ENCODE measurements at places on chromosomes 3 and 15.
A peak's percentile ranks its signal among the peaks of the same experiment; 100 is the strongest.

GRCh38 chr3:124779751-124780191 is 49.5 kb downstream of the UMPS start:
- DNase-seq, result no peak

GRCh38 chr15:24678485-24678884 is 2.9 kb downstream of the NPAP1 start:
- DNase-seq, result no peak

DNA sequence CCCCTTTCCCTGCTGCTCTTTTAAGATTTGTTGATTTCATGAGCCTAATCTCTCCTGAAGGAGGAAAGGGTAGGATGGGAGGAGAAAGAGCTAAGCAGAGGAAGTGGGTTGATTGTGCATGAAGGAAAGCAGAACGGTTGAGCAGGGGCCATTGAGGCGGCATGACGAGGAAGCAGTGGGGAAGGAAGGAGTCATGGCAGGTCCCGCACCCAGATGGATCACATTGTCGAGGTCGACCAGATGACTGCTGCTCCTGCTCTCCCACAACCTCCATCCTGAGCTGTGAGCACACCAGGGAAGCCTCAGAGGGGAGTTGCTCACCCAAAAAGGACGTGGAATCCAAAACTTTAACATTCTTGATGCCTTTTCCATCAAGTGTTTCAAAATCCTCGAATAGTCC is 42.8 kb downstream of the ABTB1 start:
- DNase-seq, result no peak

- no peak for DNase-seq
Observed at GRCh38 chr3:14473411-14473891, 66.7 kb downstream of the GRIP2 start.

- DNase-seq, result no peak
Observed at GRCh38 chr3:194865615-194866014, 179.9 kb downstream of the FAM43A start.

GRCh38 chr15:67760901-67761300 is 64.4 kb upstream of the SKOR1 start:
- DNase-seq, result no peak

GRCh38 chr3:195247086-195247862 is 23.7 kb downstream of the XXYLT1 start:
- no peak for DNase-seq

- no peak for DNase-seq
Observed at GRCh38 chr3:187042874-187043458, 96.3 kb downstream of the RPL39L start.

- DNase-seq, result no peak
Observed at GRCh38 chr15:91534976-91535375, 318.5 kb upstream of the SLCO3A1 start.

DNA sequence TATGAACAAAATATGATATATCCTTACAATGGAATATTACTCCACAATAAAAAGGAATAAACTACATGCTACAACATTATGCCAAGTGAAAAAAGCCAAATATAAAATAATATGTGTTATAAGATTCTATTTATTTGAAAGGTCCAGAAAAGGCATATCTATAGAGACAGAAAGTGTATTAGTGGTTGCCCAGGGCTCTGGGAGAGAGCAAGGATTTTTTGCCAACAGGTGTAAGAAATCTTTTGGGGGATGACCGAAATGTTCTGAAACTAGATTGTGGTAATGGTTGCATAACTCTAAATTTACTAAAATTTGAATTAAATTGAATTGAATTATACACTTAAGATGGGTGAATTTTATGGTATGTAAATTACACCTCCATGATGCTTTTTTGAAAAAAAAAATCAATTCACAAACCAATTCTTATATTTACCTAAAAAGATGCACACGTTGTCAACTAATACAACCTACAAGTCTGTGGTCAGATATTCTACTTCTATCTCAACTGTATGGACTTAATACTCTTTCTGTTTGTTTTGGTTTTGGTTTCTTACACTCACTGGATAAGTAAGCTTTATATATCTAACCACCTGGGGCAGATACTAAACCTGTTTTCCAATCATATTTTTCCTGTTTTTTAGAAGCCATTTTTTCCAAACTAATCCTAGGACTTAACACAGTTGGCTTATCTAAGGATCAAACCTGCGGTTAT is 75.8 kb downstream of the FBN1 start:
- DNase-seq, result no peak

GRCh38 chr3:73101881-73102280 is 40.4 kb downstream of the EBLN2 start:
- no peak for DNase-seq

DNA sequence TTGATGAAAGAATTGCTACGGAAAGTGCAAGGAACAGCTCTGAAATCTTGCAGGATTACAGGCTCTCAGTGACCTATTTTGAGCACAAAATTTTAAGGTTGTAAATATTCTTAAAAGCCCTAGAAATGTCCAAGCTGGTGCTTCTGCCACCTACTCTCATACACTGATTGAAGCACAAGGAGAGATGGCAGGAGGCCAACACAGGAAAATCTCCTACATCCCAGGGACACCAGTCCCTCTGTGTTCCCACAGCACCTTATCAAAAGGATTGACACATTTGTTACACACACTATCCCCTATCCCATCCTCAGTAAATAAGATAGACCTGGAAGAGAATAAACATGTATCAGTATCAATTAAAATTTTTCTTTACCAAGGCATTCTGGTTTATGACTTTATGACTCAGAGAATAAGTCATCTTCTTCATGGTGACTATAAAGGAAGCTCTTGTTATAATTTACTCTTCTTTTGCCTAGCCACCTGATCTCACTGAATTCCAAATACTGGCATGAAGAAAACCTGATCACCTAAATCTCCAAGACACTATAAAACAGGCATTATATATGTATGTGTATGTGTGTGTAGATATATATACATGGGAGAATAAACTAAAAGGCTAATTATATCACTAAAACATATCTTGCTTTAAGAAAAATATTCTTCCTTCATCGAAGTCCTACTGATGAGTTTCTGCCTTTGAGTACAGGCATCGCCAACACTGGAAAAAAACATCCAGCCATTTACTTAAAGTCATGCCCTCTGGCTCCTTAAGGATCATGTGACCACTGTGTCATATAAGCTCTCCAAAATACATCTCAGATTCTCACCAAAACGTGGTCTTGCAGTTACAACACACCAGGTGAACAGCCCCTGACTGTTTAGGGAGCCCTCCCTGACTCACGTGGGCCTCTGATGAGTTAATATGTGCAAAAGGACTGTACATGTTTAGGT is 208.1 kb upstream of the NR2F2 start:
- peak; percentile 16 for DNase-seq

DNA sequence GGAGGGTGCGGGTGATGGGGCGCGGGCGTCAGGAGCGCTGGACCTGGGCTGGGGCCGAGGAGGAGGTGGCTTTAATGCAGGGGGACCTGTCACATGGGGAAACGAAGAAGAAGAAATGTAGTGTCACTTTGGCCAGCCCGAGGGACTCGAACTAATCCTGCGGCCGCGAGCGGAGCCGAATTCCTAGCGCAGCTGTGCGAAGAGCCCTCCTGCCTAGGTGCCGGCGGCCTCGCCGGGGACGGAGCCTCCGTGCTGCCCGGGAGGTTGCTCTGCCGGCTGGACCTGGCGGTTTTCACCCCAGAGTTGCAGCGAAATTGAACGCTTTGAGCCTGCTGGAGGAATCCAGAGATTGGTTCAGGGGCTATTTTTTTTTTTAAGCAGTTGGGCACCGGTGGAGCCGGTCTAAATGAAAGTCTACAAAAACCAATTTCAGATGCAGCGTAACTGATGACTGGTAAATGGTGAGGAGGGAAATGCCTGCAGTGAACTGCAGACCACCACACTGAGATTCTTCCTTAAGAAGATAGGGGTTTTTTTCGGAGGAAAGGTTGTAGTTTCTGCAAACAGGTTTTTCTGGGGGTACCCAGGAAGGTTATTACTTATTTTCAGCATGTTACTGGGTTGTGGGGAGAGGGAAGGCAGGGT is 662 bp downstream of the TMEM108 start:
- no peak for DNase-seq

DNA sequence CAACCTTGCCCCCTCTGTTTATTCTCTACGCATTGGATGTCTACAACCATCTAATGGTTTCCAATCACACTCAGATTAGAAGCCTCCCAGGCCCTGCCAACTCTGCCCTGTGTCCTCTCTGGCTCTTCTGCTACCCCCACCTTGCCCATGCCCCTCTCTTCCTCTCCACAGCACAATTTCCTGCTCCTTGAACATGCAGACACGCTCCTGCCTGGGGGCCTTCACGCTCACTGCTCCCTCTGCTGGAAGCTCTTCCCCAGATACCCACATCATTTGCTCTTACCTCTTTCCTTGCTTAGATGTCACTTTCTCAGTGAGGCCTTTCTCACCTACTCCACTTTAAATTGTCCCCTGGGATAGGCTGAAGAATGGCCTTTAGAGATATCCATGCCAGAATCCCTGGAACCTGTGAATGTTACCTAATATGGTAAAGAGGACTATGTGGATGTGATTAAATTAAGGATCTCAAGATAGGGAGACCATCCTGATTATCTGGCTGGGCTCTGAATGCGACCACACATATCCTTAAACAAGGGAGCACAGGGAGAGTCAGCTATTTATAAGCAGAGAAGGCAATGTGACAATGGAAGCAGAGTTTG is 9.9 kb downstream of the KY start:
- DNase-seq, result peak; percentile 38

Measured in RKO (cell line).